ENCODE measurements at places on chromosomes 3 and 15.

DNA sequence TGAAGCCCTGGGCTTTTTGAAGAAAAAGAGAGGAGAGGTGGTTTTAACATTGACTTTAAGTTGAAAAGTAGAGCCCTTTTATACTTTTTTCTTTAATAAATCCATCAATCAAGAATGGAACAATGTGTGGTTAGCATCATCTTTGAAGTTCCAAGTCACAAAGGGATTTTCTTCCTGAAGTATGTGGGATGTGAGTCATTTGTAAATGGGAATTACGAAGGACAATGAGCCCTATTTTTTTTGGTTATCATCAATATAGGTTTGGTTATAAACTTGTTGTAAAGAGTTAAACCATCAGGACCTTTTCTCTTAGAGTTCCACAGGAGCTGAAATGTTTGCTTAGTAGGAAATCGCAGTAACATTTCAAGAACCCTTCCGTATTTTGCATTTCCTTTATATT, 38.3 kb downstream of the PIK3CA start:
- no peak for DNase-seq

DNA sequence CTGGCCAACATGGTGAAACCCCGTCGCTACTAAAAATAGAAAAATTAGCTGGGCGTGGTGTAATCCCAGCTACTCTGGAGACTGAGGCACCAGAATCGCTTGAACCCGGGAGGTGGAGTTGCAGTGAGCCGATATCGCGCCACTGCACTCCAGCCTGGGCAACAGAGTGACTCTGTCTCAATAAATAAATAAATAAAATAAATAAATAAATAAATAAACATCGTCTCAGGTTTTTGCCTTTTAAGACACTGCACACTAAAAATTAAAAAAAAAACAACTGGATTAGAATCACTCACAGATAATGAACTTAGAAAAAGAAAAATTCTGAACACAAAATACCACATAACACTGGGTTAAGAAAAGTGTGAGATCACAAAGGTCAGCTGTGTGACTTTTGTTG, 2.4 kb downstream of the ZBTB11 start:
- no peak for DNase-seq

DNA sequence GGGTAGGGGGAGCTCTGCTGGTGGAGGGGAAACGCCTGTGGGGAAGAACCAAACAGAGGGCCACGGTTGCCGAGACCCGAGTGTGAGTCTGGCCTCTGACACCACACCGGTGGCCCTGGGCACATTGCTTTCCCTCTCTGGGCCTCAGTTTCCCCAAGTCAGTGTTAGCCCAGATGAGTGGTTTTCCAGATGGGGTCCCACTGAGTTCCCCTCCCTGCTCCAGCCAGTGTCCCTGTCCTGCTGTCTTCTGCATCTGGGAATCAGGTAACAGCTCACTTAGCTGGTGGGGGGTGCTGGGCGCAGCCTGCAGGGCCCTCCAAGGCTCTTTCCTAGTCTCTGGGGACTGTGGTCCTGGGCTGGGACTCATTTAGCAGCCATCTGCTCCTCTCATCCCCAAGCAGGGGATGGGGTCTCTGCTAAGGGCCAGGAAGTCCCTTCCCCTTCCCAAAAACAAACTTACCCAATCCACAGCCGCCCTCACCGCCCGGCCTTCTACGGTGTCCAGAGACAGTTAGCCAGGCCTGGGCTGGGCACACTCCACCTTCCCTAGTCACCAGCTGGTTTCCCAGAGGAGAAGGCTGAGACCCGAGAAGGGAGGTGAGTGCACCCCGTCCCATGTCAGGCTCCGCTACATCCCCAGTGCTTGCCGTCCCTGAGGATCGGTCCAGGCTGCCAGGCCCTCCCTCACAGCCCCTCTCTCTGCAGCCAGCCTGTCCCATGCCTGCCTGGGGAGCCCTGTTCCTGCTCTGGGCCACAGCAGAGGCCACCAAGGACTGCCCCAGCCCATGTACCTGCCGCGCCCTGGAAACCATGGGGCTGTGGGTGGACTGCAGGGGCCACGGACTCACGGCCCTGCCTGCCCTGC, 676 bp downstream of the GP9 start:
- no peak for DNase-seq

DNA sequence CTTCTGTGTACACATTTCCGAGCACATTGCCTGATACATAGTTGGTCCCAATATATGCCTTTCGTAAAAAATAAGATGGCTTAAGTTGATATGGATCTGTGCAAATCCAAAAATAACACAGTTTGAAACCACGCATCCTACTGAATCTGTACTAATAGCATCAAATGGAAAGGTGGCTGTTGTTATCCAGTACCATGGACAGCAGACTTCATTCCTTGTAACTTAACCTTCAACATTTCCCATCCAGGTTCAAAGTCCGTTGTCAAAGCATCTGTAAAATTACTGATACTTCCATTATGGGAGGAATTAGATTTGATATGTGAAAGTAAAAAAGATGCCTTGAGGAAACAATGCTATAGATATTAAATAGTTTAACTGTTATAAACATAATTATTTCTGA, 65.5 kb upstream of the C3orf49 start:
- DNase-seq, result no peak

DNA sequence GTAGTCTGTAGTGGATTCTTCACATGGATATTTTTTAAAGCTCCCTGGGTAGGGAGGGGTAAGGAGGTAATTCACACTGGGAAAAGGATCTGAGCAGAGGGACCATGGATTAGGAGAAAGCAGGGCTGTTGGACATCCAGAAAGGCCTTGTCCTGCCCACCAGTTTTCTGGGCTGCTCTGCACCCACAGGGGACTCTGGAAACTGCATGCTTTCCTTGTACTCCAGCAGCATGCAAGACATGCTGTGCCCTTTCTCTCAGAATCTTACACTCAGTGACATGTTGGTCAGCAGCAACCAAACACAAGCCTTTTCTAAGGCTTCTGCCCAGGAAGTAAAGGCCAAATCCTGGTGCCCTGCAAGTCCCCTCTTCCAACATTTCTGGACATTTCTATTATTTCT, 2.5 kb upstream of the FBN1 start:
- no peak for DNase-seq

DNA sequence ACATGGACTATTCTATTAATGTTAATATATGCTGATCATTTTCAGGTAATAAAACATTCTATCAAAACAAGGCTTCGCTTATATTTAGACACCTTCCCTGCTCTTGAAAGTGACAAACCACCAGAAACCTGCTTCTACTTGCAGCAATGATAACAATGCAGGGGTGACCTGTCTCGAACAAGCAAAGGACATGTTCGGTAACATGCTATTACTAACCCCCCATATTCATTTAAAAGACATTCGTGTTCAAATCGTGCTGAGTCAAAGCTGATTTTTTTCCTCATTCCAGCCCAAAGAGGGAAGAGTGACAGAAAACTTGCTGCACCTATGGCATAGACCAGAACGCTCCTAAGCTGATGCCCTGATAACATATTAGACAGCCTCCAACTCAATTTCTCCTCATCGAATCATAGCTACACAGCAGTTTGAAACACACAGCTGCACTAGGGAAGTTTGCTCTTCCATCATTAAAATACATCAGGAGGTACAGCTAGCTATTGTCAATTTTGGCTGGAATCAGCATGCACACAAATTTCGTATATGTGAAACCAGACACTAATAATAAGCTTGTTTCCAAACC, 341.5 kb downstream of the FOXP1 start:
- DNase-seq, result no peak

- no peak for DNase-seq
Measured at GRCh38 chr3:193872265-193872753, 263.6 kb upstream of the HES1 start.

DNA sequence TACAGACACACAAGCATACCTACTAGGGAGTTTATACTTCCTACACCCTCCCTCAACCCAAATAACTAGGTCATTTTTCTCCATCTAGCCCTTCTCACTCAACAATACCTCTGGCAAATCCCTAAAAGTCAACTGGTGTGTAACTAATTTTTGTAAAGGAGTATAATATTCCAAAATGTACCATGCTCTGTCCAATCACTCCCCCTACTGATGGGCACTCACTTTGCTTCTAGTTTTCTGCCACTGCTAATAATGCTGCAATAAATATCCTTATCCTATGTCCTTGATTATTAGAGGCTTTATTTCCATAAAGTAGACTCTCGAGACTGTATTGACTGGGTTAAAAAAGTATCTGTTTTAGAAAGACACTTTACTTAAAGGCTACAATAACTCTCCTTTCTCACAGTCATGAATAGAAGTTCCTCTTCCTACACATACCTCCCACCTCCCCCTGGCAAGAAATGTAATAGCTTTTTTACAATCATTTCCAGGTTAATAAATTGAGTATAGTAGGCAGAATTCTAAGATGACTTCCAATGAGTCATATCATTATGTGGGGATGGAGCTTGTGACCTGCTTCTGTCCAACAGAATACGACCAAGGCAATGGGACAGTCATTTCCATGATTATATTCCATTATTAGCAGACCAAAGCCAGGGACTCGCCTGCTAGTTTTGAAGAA, 30.0 kb downstream of the SHQ1 start:
- DNase-seq, result no peak

- peak; percentile 75 for DNase-seq
Measured at GRCh38 chr15:65133548-65134200, at the start of gene PDCD7. TSS of gene PDCD7 (minus strand) at chr15:65133808. CDS start at chr15:65133781, 27 bp downstream.

DNA sequence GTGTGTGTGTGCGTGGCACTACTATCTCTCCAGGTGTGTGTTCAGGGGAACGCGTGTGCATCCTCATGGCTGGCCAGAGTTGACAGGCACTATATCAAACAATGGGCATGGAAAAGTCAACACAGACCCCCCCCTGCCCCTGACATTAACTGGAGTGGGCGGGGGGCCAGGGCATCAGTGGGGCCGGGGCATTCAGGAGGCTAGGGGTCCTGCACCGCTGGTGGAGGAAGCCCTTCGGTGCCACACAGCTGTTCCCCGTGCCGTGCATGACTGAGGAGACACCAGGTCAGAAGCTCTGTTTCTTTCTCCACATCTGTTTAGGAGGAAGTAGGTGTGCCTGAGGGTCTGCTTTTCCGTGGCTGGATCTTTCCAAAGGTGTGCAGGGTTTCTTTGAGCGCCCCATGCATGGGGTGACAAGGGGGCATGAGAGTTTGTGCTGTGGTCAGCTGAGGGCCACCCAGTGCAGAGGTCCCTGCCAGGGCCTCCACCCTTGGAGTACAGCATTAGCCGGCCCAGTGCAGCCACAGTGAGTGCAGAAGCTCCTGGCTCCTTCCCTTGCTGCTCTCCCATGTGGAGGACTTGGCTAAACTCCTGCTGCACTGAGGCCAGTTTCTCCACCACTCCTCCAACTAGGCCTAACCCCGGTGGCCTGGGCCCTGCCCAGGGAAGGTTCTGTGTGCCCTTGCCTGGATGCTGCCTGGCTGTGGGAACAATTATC, 7.5 kb downstream of the C3orf22 start:
- no peak for DNase-seq

DNA sequence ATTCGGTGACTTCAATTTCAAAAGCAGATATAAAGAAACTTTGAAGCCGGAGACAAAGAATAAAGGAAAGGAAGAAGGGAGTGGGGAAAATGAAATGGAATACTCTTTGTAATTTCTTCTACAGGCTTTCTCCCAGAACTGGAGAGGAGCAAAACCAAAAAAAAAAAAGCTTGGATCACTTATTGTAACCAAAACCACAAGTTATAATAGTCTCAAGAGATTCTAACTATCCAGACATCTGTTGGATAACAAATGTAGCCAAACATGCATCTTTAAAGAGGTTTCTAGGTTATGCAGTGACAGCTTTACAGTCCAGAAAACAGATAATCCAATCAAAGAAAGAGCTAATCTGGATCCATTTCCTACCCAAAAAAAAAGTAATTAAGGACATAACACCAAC, 36.2 kb downstream of the VGLL3 start:
- DNase-seq, result no peak

DNA sequence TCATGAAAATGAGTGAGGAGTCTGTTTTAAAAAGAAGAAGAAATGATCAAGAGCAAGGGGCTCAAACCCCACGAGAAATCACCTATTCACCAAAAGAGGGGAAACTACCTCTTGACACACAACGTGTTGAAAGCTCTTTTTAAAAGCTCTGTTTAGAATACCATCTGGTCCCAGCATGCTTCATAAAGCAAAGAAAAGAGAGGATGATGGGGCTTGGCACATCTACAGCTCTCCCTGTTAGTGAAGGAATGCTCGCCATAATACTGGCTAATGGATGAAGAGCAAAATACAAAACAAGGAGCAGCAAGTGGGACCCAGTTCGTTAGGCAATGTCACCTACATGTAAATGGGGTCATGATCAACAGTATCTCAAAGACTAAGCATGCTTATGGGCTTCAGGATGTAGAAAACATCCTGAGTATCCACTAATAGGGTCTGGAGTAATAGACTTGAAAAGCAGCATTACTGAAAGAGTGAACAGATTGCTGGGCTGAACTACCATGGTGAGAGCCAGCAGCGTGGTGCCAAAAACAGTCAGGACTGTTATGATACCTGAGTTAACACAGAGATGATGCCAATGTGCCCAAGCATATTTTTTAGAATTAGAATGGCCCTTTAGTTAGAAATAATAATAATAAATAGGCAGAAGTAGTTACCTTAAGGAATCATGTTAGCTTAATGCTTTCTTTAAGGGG, 159.7 kb upstream of the POU1F1 start:
- DNase-seq, result no peak

DNA sequence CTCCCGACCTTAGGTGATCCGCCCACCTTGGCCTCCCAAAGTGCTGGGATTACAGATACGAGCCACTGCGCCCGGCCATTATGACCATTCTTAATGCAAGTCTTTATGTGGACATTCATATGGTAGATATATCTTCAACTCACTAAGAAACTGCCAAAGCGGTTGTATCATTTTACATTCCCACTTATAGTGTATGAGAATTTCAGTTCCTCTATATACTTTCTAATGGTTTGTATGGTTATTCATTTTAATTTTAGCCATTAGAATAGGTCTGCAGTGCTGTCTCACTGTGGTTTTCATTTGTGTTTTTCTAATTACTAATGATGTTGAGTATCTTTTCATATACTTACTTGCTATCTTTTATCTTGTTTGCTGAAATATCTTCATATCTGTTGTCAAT, 32.5 kb downstream of the TCF12 start:
- no peak for DNase-seq

- peak; percentile 22 for DNase-seq
Measured at GRCh38 chr3:46006238-46007032, 10.8 kb upstream of the FYCO1 start.

GRCh38 chr3:23199649-23200048, 3.5 kb upstream of the UBE2E2 start:
- no peak for DNase-seq

GRCh38 chr3:195708626-195709481, 11.9 kb upstream of the MUC20 start:
- no peak for DNase-seq

- peak; percentile 70 for DNase-seq
Measured at GRCh38 chr3:179949412-179949811, 87.3 kb downstream of the PEX5L start.

Data from DMS 273 treated with DMSO at 0.1 percent for 48 hours (cell line).